ENCODE measurements at places on chromosomes 1 and 21.

- DNase-seq: no peak
These were observed 40.7 kb downstream of the VTCN1 start for GRCh38 chr1:117169871-117170596.

- DNase-seq: no peak
These were observed 71.5 kb downstream of the UMODL1 start for GRCh38 chr21:42142627-42143026.

- no peak for DNase-seq
These were observed 59.9 kb upstream of the JAK1 start for GRCh38 chr1:65026235-65026634.

DNA sequence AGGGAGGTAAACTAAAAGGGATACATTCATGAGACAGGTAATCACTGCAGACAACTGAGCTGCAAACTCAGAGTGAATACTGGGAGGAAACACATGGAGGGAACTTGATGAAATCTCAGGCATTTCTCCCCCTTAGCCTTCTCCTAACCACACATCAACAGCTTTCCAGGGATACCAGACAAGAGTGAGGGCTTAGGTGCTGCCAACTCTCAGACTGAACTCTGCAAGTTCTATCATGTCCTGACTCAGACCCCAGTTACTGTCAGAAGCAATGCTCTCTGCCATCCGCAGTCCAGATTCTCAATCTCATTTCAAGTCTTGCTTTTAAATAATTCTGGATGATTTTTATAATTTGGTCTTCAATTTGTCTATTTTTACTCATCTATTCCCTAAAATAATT lies 267.3 kb downstream of the LTN1 start:
- DNase-seq: no peak

DNA sequence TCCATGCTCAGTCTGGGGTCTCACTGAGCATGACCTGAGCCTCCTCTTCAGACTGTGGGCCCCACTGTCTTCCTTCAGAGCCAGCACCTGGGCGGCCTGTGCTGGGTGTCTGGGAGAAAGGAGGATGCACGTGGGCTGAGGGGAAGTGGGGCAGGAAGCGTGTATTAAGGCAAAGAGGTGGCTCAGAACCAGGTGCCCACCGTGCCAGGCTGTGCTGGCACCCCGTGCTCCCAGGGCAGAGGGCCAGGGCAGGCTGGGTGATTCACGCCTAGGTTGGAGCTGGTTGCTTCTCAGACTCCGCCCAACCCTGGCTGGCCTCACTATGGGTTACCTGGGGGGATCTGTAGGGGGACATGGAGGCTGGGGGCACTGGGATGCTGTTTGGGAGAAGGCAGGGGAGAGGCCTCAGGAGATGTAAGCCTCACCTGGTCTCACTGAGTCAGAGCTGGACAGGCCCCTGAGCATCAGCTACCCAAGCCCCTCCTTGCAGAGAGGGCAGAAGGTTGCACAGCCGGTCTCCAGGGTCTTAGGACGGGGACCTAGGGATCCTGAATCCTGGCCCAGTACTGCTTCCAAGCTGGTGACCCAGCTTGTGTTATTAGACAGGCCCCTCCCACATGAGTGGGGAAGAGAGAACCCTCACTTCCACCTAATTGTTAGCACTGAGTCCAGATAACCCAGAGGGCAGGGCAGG lies 18.6 kb upstream of the PADI1 start:
- DNase-seq: no peak

GRCh38 chr1:8364528-8365442 lies 46.9 kb downstream of the SLC45A1 start:
- DNase-seq: no peak

DNA sequence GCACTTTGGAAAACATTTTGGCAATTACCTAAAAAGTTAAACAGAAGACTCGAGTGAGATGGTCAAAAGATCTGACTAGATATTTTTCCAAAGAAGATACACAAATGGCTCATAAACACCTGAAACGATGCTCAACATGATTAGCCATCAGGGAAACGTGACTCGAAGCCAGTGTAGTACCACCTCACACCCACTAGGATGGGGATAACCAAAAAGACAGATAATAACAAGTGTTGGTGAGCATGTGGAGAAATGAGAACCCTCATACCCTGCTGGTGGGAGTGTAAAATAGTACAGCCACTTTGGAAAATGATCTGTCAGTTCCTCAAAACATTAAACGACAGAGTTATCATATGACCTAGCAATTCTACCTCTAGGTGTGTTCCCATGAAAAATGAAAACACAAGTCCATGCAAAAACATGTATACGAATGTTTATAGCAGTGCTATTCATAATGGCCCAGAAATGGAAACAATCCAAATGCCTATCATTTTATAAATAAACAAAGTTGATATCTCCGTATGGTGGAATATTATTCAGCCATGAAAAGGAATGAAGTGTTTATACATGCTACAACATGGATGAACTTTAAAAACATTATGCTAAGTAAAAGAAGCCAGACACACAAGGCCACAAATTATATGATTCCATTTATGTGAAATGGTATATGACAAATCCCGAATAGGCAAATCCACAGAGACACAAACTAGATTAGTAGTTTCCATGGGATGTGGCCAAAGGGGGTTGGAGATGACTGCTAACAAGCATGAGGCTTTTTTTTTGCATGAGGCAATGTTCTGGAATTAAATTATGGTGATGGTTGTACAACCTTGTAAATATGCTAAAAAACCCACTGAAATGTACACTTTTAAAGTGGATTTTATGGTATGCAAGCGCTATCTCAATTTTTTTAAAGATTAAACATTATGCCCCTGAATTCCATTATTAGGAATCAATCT lies 625.3 kb downstream of the KIF26B start:
- DNase-seq: no peak
